Activated CD4-positive, alpha-beta T cell treated with anti-CD3 and anti-CD28 coated beads for 48 hours (primary cell): ENCODE measurements at places on chromosomes 2 and 18.
A peak's percentile ranks its signal among the peaks of the same experiment; 100 is the strongest.

GRCh38 chr2:9163306-9164111 is 43.1 kb upstream of the ASAP2 start:
- DNase-seq, result no peak

- DNase-seq, result no peak
These were observed 75.4 kb upstream of the AQP4 start for GRCh38 chr18:26940744-26941398.

DNA sequence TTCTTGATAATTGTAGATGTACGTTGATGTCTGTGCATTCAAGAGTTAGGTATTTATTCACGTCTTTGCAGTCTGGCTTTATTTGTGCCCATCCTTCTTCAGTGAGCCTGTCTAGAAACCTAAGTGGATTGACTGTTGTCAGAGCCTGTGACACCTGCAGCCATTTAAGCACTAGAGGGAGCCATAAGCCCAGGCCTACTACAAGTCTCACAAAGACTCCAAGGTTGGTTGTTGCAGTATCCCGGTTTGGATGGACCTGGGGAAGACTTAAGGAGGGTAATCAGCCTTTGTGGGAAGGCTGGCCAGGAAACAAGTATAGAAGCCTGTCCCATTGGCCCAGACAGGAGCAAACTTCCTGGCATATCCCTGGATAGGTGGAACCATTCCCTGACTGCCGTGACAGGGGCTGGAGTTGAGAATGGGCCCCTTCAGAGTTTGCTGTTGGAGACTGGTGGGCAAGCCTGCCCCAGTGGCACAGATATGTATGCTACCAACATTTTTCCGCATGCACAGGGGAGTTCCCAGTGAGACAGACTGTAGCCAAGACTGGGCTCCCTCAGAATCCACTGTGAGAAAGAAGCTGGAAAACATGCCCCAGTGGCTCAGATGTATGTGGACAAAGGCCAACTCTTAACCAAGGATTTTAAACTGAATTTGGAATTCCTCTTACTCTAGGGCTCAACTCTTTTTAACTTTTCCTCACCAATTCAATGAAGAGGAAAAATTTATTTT is 9.3 kb upstream of the LRRC30 start:
- DNase-seq, result peak; percentile 5

- DNase-seq, result no peak
These were observed 23.7 kb downstream of the ASXL2 start for GRCh38 chr2:25854613-25855012.

GRCh38 chr2:1964659-1965058 is 220.3 kb upstream of the PXDN start:
- no peak for DNase-seq

GRCh38 chr2:18265614-18266586 is 294.6 kb downstream of the RDH14 start:
- DNase-seq, result no peak

GRCh38 chr2:149313512-149313972 is 16.8 kb upstream of the LYPD6 start:
- DNase-seq, result peak; percentile 6

DNA sequence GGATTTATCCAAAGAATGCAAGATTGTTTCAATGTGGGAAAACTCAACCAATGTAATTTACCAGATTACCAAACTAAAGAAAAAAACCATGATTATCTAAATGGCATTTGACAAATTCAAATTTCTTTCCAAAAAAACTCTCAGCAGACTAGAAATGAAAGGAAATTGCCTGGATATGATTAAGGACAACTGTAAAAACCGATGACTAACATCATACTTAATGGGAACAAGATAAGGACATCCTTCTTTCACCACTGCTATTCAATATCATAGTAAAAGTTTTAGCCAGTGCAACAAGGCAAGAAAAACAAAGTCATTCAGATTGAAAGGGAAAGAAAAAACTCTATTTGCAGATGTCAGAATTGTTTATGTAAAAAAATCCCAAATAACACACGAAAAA is 4.4 kb upstream of the CCDC150 start:
- DNase-seq, result no peak

DNA sequence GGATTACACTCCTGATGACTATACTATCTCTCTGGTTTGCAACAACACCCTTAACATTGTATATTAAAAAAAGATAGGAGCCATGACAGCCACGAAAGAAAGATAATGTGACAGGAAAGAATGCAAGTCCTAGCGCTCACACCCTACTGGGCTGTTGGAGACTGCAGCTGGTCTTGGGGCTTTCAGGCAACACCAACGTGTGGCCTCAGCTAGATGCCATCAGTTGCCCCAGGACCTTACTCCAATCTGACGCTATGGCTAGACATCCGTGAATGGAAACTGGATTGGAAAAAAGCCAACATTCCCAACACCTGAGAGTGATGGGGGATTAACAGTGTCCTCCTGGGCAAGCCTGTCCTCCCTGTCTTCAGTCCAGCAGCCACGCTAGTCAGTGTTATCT is 357.4 kb upstream of the GULP1 start:
- no peak for DNase-seq

GRCh38 chr2:14677039-14677438 is 44.5 kb downstream of the LRATD1 start:
- DNase-seq, result no peak

- peak; percentile 86 for DNase-seq
These were observed 48.8 kb downstream of the ADNP2 start for GRCh38 chr18:80157708-80158343.

- no peak for DNase-seq
These were observed 202.4 kb downstream of the ARL6IP6 start for GRCh38 chr2:152920846-152921245.

DNA sequence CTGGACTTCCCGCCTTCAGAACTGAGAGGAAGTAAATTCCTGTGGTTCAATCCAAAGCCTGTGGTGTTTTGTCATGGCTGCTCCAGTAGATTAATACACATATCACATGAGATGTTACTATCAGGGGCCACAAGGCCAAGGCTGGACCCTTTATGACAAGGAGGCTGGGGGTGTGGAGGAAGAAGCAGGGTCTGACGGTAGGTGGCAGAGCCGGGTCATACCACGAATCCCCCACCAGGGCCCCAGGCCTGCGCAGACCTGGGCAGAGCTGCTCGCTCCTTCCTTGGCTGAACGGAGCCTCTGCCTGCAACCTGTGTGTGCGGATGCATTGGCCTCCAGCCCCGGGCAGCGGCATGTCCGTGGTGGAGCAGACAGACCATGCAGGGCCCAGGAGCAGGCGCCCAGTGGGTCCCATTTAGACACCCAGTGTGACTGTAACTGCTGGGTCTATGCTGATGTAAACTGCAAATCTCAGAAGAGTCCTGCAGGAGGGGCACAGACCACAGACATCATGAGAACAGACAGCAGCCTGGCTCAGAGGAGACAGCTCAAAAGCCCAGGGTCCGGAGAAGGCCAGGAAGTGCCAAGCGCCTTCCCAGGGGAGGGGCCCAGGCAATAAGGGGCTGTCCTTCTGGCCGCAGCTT is 155.2 kb downstream of the PXDN start:
- no peak for DNase-seq

GRCh38 chr2:30271301-30271700 is 40.0 kb downstream of the LBH start:
- no peak for DNase-seq

GRCh38 chr18:61949946-61950345 is 57.1 kb upstream of the RNF152 start:
- DNase-seq, result no peak

DNA sequence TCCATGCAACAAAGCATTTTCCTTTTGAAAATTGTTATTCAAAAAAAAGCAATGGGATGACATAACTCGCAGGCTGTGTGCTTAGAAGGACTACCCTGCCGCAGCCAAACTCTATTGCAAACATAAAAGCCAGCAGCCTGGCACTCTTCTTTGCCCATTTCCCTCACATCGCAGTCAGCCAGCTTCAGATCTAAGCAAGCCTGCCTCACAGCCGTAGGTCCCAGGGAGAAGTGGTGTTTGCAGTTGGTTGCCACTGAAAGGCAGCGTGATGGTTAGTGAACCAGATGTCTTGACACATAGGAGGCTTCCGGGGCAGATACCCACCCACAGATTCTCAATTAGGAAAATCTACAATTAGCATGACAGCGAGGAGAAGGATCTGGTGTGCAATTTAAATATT is 655.2 kb downstream of the RNF144A start:
- DNase-seq, result peak; percentile 46

GRCh38 chr18:46400449-46400848 is 256.6 kb downstream of the LOXHD1 start:
- DNase-seq, result no peak

GRCh38 chr2:83014462-83014861 is 1444.6 kb downstream of the SUCLG1 start:
- no peak for DNase-seq

DNA sequence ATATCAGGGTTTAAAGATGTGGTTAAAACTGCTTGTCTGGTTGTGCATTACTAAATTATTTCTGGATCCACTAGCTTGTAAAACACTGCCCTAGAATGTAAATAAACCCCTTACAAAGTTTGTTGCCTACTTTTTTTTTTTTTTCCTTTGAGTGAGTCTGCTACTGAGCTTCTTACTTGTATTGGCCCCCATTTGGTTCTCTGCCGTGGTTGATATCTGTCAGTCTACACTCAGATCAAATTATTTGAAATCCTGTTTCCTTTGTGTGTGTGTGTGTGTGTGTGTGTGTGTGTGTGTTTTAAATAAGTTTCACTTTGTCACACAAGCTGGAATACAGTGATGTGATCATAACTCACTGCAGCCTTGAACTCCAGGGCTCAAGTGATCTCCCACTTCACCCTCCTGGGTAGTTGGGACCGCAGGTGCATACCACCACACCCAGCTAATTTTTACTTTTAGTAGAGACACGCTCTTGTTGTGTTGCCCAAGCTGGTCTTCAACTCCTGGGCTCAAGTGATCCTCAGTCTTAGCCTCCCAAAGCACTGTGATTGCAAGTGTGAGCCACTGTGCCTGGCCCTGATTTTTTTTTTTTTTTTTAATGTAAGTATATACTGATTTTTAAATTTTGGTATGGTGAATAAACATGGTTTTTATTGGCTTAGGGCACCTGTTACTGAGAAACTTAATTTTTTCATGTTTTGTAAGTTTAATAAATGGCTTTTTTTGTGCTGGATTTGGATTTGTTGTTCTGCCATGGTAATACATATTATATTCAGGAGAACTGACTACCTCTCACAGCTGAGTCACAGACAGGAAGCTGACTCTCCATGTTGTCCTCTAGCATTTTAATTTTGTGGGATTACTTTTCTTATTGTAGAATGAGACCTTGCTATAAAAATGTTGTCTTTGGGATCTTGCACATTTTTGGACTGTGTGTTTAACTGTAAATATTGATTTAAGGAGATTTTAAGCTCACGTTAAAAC is 48.5 kb downstream of the MAP4K4 start:
- no peak for DNase-seq

DNA sequence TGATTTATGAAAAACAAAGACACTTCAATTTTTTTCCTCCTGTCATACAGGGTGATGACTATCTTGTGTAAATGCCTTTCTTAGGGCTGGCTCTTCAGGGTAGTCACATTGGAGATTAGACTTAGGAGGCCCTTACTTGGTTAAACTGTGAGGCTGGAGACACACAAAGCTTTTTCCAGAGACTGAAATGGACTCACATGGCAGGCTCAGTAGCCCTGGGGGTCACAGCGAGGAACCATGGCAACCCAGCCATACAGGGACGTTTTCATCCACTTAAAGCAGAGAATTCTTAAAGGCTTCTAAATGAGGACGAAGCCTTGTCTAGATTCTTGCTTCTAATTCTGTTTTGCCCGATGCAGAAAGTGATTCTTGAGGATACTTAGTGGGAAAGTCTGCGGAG is 57.3 kb upstream of the ZDBF2 start:
- DNase-seq, result no peak

- no peak for DNase-seq
These were observed 971.0 kb upstream of the CDH2 start for GRCh38 chr18:29147944-29148343.

DNA sequence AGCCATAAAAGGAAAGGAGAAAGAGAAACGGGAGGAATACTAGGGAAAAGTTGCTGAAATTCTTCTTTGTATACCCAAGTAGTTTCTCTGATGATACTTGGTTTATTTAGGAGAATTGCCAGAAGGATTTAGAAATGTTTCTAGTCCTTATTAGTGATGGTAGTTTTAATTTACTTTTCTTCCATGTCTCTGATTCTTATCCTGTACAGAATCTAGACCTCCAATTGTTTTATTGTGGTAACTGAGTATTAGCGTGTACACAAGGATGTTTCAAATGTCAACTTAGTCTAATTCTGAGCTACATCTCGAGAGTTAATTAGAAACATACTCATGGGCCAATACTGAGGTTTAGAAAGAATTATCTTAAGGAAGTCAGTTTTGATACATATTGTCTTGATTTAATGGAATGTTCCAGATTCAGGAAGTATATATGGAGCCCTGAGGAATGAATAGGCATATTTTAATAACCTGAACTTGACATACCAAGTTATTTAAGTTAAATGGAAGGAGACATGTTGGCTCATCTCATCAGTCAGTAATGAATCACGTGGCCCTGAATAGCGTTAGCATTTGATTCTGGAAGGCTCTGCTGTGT is 219.6 kb downstream of the LTBP1 start:
- DNase-seq, result no peak

GRCh38 chr2:16281451-16282335 is 341.3 kb downstream of the MYCN start:
- DNase-seq, result peak; percentile 9

DNA sequence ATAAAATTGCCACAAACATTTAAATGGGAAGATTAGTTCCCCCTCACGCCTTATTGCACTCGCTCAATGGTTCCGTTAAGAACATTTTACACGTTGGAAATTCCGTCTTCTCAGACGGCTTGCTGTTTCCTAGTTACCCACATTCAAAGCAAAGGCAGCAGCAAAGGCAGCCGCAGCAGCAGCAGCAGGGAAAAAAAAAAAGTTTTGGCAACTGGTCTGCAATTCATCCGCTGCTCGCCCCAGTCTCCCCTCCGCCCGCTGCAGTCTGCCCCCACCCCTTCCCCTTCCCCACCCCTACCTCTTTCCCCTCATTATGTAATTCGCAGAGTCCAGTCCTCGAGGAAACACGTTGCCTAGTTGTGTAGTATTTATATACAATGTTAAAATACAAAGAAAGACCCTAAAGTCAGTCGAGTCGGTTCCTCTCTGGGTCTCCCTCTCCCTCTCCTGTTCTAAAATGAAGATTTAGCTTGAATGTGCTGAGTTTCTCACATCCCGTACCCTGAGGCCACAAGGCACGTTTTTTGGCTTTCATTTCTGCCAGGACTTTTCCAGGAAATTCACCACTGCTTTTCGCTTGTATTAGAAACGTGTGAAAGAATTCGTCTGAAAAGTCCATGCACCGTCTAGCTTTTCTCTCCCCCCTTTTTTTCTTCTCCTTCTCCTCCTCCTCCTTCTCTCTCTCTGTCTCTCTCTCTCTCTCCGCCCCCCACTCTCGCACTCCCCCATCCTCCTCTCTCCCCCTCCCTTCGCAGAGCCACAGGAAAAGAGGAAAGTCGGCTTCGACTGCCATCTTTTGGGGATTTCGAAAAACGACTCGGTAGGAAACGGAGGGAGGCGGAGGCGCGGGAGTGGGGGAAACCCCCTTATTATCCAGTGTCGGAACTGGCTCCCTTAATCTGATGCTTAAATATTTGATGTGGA is 140.0 kb downstream of the MEIS1 start:
- no peak for DNase-seq

DNA sequence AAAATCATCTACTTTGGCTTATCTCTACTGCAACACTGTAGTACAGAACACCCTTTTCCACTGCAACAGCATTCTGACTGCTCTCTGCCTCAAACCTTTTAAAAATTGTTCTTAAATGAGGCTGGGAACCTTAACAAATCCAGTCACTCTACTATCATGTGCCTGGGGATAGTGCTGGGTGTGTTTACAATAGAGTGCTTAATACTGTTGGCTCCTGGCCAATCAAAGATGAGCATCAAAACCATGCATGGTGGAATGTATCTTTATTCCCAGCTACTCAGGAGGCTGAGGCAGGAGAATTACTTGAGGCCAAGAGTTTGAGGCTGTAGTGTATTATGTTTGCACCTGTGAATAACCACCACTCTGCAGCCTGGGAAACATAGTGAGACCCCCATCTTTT is 7.4 kb downstream of the ANKAR start:
- DNase-seq, result no peak
